ENCODE measurements at places on chromosomes 3 and 15. TPM values are rescaled to one million over a fixed set of nuclear protein-coding genes. Genes with fewer than 3 reads are reported as not detected.

DNA sequence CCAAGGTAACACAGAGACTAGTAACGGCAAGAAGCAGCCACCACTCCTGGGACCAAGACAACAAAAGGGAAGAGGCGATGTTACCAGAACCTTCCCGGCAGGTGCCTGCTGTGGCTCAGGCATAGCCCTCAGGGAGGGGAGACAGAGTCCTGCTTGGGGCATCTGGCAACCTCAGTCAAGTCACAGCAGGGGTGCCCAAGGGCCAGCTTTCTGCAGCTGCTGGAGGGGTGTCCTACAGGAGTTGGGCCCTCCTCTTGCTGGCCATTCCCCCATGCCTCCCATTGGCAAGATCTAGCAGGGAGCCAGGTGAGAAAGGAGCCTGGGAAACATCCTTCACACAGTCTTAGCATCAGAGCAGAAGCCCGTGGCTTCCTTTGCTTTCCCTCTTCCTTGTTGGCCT lies 197.3 kb upstream of the IL12A start:
- DNase-seq: no peak

- peak; percentile 64 for DNase-seq
These were observed 1.4 kb upstream of the ROBO2 start for GRCh38 chr3:77038468-77038929.

Gene ANKUB1
- not detected for polyA plus RNA-seq

Gene MEIS2
- polyA plus RNA-seq: 4.2 TPM

GRCh38 chr3:171393032-171393744 lies 67.0 kb downstream of the TNIK start:
- DNase-seq: peak; percentile 22

DNA sequence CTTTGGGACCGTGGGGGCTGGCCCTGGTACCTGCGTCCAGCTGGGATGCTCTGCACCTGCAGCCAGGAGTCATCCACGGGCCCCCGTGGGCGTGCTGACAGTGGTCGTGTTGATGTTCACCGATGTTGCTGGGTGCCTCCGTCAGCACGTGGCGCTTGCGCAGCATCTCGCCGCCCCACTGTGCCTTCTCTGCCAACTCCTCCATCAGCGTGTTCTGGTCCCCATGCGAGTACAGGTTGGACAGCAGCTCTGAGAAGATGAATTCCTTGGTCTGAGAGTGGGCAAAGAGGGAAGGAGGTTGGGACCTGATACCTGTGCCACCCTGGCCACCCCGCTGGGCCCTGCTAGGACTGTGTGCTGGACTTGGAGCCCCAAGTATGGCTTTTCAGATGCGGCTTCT lies 61.4 kb downstream of the ADAMTS7 start:
- DNase-seq: no peak

Gene ATP13A5
- 0.63 TPM for polyA plus RNA-seq

Gene EPHB1
- polyA plus RNA-seq: 49.5 TPM

Gene KIF15
- polyA plus RNA-seq: 9.2 TPM

DNA sequence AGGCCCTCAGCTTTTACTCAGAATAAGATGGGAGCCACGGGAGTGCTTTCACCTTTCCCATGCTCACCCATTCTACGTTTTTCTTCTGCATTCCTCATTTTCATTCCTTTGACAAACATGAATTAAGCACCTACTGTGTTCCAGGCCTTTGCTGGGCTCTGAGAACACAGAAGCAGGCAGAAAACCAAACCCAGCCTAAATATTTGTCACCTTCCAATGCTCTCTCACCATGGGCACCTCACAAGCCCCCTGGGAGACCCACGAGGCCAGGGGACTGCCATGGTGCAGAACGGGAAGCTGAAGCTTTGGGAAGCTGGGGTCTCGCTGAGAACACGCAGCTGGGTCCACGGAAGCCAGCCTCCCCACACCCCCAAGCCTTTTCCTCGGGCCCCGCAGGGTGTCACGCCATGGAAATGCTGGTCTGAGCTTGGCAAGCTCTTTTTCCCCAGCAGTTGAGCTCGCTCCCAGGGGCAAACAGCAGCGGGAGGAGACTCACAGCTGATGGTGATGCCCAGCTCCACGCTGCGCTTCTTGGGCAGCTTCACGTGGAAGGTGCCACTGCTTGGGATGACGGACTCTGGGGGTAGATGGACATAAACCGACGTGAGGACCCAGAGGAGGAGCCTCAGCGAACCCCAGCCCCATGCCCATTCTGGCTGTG lies 27.7 kb downstream of the GRIP2 start:
- no peak for DNase-seq

DNA sequence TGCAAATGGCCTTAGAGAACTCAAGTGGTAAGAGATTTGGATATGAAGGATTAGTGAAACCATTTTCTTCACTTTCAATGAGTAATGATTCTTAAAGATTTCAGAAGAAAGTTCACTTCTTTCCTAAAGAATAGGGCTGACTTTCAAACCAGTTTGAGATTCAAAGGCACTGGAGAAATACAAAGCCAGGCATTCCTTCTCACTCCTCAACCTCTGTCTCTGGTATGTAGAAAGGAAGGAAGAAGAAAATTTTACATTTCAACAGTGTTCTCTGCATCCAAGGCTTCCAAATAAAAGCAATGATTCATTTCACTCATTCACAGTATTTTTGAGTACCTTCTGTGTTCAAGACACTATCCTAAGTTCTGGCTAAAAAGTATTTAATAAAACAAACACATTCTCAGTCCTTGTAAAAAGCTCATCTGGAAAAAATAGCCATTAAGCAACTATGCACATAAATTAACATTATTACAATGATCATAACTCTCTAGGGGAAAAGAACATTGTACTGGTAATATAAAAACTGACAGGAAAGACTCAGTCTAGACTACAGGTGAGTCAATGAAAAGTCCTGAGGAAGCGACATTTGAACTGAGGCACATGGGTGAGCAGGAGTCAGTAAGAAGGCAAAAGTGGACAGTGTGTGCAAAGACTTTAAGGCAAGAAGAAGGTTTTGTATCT lies 79.5 kb downstream of the IMPG2 start:
- no peak for DNase-seq

Gene SNRPA1
- 33.8 TPM for polyA plus RNA-seq

DNA sequence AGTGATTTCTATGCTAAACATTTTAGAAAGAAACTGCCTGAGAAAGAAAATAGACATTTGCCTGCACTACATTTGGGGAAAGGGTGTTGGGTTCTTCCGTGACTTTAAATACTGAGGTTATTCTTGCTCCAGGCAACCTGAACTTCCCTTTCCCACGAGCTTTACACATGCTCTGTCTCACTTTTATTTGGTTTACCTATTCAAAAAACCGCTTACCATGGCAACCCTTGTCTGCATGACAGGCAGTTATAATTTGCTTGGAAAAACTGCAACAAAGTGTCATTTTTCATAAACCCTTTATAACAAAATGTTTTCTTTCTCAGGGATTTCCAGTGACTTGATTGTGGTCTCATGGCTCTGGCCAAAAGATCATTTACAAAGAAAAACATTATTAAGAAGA lies 416.3 kb upstream of the MEIS2 start:
- no peak for DNase-seq

DNA sequence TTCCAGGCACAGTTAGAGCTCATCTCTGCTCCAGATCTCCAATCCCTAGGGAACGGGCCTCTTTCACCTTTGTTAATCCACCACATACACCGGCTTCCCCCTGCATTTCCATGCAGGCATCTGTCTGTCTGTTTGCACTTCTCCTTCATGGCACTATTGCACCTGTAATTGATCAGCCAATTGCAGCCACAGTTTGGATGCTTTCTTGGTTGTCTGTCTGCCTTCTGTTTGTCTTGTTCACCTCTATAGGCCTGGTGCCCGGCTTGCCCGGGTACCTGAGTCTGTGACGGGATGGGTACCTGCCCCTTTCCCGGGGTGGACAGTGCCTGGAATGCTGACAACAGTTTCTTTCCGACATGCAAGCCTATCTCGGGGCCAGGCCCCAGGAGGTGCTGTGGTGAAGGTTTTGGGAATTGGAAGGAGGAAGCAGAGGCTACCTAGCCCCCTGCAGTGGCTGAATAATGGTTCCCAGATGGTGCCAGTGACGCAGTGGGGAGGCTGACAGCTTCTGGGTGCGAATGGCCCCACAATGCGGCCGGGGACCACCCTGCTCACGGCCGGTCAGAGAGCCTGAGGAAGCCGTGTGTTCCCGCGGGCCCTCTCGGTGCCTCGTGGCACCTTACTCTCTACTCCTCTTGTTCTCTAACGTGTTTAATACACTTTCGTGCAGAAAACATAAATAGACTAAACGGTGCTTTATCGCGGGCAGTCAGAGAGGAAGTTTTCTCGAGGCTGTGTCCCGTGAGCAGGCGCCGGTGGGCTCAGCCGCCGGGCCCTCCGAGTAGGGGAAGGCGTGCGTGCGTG lies 31.3 kb upstream of the RAB6B start:
- no peak for DNase-seq

Gene EFCAB12
- 0.13 TPM for polyA plus RNA-seq

Gene RTP1
- not detected for polyA plus RNA-seq

Gene CYP1A1
- polyA plus RNA-seq: not detected

Gene A4GNT
- not detected for polyA plus RNA-seq

DNA sequence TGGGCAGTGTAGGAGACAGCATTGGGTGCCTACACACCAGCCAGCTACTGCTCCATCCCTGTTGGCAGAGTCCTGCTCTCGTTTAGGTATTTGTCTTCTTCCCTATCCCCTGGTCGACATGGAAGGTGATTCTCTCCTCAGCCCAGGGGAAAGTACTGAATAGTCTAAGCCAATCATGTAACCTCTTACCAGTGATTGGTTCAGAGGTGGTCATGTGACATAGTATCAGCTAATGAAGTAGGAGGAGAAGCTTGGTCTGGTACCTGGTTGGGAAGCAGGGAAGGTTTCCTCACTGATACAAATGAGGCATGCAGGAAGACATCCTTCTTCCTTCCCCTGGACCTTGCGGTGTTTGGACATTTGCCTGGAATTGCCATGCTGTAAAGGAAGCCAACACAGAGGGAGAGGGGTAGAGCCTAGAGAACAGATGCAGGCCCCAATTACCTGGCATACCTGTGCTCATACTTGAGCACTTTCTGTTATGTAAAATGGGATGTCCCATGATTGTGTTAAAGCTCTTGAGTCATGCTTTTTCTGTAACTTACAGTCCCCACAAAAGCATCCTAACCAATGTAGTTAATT lies 32.7 kb upstream of the RASGRP1 start:
- DNase-seq: no peak

DNA sequence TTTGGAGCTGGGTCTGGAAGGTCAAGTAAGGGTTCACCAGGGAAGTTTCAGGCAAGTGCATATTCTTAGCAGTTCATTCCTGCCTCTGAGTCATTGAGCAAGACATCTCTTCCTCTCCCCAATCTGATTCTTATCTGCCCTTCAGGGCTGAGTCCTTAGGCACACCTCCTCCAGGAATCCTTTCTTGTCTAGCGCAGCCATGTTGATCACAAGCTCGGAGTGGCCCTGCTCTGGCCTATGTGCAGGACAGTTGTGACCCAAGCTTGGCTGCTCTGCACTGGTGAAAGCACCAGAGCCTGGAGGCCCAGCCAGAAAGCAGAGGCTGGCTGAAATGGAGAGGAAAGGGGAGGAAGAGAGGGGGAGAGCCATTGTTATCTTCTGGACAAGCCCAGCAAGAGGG lies 30.9 kb upstream of the MRPS22 start:
- DNase-seq: no peak

DNA sequence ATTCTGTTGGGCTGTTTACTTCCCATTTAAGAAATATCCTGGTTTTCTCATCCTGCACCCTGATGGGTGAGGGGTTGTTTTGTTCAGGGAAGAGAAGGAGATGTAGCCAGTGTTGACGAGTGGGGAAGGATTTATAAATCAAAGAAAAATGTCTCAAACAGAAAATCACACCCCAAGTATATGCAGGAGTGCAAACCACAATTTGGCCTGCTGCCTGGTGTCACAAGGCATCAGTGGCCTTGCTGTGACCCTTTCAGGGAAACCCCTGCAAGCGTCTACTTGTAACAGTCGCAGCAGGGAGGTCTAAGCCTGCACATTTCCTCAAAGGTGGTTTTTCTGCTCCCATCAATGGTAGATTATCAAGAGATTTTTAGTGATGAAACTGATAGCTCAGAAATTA lies 132.6 kb upstream of the LRRN1 start:
- DNase-seq: no peak

Gene SH2D7
- 0.09 TPM for polyA plus RNA-seq

Gene DGKG
- 3.1 TPM for polyA plus RNA-seq

DNA sequence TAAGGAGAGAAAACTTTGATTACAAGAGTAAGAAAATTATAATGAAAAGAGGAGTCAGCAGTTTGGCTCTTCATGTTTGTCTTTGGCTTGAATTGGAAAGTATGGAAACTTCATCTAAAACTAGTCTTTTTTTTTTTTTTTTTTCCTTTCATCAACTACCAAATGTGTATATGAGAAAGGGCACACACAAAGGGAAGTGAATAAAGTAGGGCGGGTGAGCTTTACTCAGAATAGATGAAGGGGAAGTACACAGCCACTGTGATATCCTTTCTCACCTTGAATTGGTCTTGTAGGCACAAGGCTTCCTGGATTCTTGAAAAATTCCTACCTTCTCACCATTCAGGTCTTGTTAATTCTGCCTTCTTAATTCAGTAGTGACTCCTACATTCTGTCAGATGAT lies 652.3 kb upstream of the KCNMB2 start:
- no peak for DNase-seq

GRCh38 chr3:124496061-124496460 lies 234.2 kb upstream of the UMPS start:
- DNase-seq: no peak

Gene GUCA1C
- not detected for polyA plus RNA-seq

DNA sequence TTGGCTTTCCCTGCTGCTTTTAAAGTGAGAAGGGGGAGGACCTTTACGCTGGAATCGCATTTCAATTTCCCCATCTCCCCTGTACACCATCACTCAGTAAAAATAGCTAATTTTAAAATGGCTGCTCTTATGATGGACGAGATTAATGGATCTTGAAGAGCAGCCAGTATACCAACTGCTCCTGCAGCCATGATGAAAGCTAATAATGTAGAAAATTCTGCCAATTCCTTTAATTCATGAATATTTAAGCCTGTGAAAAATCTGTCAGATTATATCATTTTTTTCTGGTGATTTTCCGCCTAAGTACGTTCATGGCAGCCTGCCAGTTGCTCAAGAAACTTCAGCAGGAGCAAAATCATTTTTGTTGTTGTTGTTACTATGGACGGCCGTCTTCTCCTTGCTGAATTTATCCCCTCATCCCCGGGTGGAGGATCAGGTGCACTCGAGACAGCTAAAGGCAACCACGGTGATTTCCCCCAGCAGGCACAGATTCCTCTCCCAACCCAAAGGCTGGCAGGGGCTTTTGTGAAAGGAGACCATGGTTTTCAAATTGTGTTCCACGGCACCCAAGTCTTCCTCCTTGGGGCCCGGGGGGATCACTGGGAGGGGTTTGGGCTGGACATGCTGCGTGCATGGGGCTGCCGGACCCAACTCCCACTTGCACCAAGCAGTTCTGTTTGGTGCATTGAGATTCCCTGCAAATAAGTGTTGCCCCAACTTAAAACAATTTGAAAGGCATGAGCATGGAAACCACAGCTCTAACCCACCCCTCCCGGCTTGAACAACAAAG lies 289.6 kb downstream of the UACA start:
- no peak for DNase-seq

Gene AHSG
- polyA plus RNA-seq: not detected

- DNase-seq: peak; percentile 59
These were observed 79.4 kb downstream of the FRMD4B start for GRCh38 chr3:69306239-69307185.

- DNase-seq: no peak
These were observed 100.4 kb downstream of the LSM3 start for GRCh38 chr3:14278799-14279625.

Data from forelimb muscle (tissue), 1 donor.